ENCODE measurements at places on chromosomes 2 and 18.

- DNase-seq: no peak
Observed at GRCh38 chr2:194750926-194751325, 906.1 kb upstream of the SLC39A10 start.

- DNase-seq: no peak
Observed at GRCh38 chr2:37852585-37853014, 72.5 kb upstream of the RMDN2 start.

DNA sequence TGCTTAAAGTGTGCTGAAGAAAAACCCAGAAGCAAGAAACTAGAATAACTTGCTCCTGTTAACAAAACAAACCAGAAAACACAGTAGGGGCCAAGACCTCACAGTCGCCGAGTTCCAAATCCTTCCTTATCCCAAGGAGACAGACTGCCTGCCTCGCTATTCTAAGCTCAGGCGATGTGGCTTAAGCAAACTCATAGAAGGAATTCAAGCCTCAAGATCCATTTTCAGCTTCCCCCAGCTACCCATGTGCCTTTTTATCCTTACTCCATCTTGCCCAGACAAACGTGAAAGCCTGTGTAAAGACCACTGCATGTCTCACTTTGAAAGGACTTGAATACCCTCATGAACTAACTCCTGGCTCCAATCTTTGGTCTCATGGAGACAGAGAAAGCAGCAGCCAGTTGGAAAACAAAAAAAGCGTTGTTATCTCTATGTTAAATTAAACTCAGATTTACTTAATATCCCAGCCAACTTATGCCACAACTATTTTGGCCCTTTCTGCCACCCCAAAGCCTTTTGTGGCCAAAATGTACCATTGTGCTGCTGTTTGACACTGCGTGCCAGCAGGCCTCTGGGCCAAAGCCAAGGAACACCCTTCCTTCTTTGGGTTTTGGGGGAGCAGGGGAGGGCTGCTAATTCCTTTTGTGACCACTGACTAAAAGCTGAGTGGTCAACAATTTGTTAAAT is 123.2 kb upstream of the FZD5 start:
- DNase-seq: no peak

GRCh38 chr2:135743860-135744259 is 2.2 kb downstream of the UBXN4 start:
- DNase-seq: no peak

DNA sequence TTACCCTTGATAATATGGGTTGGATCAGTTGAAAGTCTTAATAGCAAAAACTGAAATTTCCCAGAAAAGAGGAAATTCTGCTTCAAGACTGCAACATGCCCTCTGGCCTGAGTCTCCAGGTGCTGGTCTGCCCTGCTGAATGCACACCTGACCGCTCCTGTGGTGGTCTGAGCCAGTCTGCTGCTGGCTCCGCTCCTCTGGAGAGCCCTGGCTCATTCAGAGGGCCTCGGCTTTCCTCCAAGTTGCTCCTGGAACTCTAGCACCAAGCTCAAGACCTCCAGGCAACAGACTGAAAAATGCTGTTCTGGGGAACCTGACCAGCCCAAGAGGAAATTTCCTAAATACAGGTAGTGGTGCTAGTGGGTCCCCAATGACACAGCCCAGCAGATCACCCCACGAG is 64.8 kb downstream of the DIPK1C start:
- DNase-seq: no peak

DNA sequence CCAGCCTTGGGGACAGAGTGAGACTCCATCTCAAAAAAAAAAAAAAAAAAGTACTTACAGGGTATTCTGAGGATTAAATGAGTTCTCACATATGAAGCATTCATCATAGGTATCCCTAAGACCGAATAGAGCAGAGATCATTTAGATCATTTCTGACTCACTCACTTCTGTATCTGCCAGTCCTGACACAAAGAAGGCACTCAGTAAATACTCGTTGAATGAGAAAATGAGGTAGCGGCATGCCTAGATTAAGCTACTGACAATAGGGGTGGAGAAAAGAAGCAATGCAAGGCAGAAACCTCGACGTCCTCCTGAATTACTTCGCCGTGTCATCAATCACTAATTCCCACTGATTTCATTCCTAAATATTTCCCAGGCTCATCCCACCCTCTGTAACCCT is 103.8 kb downstream of the GREB1L start:
- DNase-seq: no peak

- no peak for DNase-seq
Observed at GRCh38 chr2:224187220-224187619, 148.1 kb upstream of the SERPINE2 start.

DNA sequence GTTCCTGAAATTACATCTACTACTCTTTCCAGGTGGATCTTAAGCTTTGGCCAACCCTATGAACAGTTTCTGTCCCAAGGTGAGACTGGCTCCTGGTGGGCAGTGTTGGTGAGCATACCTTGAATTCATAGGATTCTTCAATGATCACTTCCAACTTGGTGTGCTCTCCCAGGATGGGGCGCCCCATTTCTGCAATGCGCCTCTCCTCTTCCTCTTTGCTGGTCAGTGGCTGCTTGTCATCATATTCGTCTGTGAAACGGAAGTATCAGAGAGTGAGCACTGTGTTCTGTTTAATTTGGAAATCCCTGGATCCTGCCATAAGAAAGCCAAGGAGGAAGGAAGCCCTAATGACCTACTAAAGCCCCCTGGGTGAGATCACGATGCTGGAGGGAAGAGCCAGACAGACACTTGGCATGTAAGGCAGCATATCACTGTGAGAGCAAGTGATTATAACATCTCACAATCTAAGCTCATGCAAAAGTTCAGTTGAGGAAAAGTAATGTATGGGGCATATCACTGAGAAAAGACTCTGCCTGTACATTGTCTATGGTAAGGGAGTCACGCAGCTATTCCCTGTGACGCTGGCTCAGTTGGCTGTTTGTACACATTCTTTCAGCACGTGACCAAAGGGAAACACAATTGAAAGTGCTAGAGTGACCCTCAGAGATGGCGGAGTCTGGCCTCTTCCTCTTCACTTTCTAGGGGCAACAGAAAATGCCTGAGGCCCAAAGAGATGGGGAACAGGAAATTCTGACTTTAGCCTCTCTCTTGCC is 287.0 kb downstream of the SLC8A1 start:
- DNase-seq: no peak

GRCh38 chr2:37181726-37182684 is 6.5 kb downstream of the SULT6B1 start:
- DNase-seq: no peak

GRCh38 chr2:46701152-46701551 is 214.5 kb downstream of the MCFD2 start:
- no peak for DNase-seq

DNA sequence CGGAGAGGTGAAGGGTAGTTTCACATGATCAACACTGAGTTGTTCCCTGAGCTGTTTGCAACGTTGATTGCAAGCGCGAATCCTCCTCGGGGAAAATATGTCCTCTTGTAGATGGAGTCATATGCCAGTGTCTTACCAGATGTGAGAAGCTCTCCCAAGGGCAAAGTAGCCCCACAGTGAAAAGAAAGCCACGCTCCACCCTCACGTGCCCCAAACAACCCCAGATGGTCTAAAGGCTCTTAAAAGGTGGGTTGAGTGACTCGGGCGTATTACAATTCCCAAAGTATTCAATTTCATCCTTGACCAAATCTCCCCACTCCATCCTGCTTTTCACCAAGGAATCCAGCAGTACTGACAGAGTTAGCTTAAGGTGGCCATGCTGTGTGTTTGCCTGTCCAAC is 332.1 kb upstream of the SOX11 start:
- DNase-seq: no peak

- DNase-seq: peak; percentile 9
Observed at GRCh38 chr2:197804758-197805714, 643 bp downstream of the PLCL1 start.

GRCh38 chr2:107569496-107569895 is 257.2 kb upstream of the RGPD4 start:
- no peak for DNase-seq

- no peak for DNase-seq
Observed at GRCh38 chr18:39871961-39872360, 2083.1 kb upstream of the PIK3C3 start.

- DNase-seq: no peak
Observed at GRCh38 chr2:235592430-235592829, 98.6 kb downstream of the AGAP1 start.
